Left kidney (tissue), 8 donors: ENCODE measurements at places on chromosomes 2 and 18. TPM values are rescaled to one million over a fixed set of nuclear protein-coding genes. Genes with fewer than 3 reads are reported as not detected.
A peak's percentile ranks its signal among the peaks of the same experiment; 100 is the strongest.

Gene RAB27B
- polyA plus RNA-seq: 3.8 TPM

Gene CTAGE1
- 0.05 TPM for polyA plus RNA-seq

Gene FEZ2
- 88.7 TPM for polyA plus RNA-seq

Gene TUBB6
- 58.9 TPM for polyA plus RNA-seq

Gene KCNE4
- polyA plus RNA-seq: 16.9 TPM

Gene KCNF1
- 0.95 TPM for polyA plus RNA-seq

DNA sequence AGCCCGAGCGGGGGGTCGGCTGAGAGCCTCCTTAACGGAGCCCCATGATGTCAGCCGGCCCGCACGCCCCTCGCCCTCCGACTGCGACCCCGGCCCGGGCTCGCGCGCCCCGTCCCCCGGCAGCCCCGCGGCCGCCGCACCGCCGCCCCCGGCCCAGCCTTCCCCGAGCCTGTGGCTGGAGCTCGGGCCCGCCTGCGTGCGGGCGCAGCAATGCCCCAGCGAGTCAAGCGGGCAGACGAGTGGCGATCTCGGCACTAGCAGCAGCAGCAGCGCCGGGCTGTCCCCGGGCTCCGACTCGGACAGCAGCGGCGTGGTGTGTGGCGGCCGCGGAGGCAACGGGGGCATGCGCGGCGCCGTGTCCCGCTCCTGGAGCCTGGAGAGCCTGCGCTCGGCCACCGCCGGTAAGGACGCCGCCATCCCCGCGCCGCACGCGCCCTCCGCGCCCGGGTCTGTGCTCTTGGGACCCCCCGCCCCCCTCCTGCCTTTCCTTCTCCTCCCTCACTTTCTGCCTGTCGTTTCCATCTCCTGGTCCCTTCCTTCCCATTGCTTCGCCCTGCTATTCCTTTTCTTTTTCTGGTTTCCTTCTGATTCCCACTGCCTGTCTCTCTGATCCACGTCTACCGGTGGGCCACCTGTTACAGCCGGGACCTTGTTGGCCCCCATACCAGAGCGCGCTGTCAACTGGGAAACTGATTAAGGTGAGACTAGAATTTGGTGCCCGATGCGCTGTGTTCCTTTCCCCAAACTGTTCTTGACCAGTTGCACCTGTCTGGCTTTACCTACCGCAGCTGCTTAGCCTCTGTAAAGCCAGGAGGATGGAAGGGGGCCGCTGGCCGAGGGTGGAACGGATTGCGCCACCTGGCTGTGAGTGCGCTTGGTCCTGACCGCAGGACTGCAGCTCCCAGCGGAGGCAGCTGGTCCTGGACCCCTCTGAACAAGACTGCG, 127.4 kb downstream of the ARHGEF4 start:
- no peak for DNase-seq

DNA sequence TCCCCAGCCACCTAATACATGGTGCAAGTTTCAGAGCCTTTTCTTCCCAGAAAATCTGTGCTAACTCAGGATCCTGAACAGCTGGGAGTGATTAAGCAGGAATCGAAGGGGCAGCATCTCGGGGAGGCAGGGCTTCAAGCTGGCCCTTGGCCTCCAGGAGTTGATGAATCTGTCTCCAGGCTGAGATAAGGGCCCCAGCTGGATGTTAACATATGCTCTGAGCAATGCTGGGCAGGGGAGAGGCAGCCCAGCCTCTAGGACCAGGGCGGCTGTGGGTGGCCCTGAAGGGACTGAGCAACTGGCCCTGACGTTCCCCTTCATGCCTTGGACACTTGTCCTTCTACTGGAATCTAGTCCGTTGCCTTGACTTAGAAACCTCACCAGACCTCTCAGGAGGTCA, 84.1 kb upstream of the EPC2 start:
- peak; percentile 32 for DNase-seq

- no peak for DNase-seq
Measured at GRCh38 chr2:84494070-84494469, 22.2 kb upstream of the DNAH6 start.

GRCh38 chr2:43424262-43425207, 171.3 kb downstream of the THADA start:
- no peak for DNase-seq

DNA sequence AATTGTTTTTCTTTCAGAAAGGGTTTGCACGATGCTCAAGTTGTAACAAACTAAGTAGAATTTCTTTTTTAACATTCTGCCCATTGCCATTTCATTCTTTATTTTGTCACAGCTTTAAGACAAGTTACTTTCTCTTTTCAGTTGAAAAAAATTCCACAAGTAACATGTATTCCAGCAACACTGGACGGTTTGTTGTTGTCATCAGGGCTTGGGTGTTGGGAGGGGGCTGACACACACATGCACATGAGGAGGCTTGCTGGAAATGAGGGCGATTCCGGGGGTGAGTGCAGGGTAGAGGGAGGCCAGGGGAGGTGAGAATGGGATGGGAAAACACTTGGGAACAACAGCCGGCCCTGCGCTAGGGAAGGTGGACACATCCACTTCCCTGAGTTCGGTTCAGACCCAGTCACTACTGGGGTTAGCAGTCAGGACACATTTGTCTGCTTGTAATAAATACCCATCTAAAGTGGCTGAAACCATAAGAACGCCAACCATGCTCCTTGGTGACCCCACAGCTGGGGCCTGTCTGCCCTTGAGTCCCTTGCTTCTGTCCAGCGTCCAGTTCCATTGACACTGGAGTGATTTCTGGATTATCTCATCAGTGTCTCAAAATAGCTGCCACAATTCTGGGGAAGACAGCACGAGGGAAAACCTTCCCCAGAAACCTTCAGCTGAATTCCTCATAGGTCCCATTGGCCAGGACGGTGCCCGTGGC, 141.8 kb upstream of the BCL2L11 start:
- DNase-seq: no peak

DNA sequence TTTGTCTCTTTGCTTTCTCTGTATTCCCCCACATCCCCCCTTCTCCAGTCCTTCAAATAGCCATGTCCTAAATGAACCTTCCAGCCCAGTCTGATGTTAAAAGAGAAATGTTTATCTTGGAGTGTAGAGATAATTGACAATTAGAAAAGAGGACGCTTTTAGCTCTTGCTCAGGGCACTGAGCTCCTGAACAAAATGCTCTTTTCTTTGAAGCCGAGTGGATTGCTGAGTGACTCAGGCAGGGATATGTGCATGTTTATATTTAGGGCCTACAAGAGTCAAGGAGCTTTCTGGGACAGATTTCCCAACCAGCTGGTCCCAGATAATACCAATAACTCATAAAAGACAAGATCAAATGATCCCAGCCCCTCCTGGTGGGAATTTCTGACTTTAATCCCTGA, 88.0 kb upstream of the SETBP1 start:
- DNase-seq: no peak

DNA sequence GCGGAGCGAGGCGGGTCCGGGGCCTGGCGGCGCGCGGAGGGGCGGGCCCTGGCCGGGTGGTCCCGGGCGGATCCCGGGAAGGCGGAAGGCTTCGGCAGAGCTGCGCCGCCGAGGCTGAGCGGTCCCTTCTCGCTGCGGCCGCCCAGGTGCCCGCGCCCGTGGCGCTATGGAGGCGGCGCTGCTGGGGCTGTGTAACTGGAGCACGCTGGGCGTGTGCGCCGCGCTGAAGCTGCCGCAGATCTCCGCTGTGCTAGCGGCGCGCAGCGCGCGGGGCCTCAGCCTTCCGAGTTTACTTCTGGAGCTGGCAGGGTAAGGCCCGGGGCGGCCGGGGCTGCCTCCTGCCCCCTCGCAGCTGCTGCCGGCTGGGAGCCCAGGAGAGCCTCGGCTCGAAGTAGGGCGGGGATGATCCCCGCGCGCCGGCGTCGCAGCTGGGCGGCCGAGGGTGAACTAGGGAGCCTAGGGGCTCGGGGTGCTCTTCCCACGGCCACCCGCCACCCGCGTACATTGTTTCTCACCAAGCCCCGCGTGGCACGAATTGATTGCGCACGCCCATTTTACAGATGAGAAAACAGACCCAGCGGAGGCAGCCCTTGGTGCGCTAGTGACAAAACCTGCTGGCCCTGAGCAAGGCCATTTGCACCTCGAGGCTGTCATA, at the start of gene SLC66A3:
TSS of gene SLC66A3 (plus strand) at position 87 of the 655 bp plus-strand sequence. CDS start at position 167, 80 bp downstream.
- peak; percentile 84 for DNase-seq

GRCh38 chr18:37476182-37476581, 89.4 kb downstream of the CELF4 start:
- DNase-seq: no peak

DNA sequence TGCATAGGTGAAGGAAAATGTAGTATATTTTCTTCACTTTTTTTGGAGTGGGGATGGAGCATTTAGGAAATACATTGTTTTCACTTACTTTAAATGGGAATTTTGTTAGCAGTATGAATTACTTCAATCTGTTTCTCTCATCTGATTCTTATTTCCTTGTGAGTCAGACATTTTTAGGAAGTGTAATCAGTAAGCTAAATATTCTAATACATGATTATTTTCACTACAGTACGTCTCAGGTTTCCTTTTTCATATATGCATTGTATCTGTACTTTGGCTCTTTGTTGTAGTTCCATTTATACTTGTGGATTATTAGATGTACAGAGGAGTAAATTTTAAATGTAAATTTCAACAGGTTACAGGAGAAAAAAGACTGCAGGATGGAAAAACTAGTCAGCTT, 27.9 kb downstream of the GPD2 start:
- no peak for DNase-seq

DNA sequence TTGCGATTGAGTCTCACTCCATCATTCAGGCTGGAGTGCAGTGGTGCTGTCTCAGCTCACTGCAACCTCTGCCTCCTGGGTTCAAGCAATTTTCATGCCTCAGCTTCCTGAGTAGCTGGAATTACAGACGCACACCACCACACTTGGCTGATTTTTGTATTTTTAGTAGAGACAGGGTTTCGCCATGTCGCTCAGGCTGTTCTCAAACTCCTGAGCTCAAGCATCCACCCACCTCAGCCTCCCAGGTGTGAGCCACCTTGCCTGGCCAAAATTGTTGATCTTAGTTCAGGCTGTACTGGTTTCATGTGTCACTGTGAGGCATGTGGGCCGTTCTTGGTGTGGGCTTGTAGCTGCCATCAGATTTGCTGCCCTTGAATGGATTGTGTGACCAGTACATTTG, 18.1 kb downstream of the CD8A start:
- no peak for DNase-seq

- DNase-seq: no peak
Measured at GRCh38 chr2:145503511-145503910, 983.6 kb upstream of the ZEB2 start.

DNA sequence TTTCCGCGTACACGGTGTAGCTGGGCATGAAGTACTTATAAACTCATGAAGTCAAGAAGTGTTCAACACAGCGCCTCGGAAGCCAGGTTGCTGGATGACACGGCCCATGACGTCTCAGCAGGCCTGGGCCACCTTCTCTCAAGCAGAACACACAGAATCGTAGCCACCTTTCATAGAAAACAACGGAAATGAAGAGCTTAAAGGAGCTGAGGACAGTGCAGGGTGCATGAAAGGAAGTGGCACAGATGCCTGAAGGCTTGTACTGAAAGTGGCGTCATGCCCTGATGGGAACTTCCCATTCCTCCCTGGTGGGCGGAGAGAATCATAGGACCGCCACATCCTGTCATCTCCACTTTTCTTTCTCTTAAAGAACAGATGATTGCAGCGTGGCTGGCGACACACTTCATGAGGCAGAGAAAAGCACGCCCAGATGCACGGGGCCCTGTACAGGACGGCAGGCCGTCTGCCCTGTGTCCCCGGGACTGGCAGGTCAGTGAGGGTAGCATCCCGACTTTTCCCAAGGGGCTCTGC, 31.1 kb downstream of the HDAC4 start:
- no peak for DNase-seq

GRCh38 chr2:42074661-42075060, 26.8 kb downstream of the PKDCC start:
- DNase-seq: no peak

DNA sequence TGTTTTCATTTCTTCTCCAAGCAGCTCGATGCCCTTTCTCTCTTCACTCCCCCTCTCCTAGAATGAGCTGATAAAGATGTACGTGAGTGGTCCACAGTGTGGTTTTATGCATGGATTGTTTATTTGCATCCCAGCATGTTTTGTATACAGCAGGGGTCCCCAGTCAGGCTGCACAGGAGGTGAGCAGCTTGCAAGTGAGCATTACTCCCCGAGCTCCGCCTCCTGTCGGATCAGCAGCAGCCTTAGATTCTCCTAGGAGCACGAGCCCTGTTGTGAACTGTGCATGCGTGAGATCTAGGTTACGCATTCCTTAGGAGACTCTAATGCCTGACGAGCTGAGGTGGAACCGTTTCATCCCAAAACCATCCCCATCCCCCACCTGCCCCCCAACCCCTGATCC, 262.6 kb downstream of the AGAP1 start:
- no peak for DNase-seq

DNA sequence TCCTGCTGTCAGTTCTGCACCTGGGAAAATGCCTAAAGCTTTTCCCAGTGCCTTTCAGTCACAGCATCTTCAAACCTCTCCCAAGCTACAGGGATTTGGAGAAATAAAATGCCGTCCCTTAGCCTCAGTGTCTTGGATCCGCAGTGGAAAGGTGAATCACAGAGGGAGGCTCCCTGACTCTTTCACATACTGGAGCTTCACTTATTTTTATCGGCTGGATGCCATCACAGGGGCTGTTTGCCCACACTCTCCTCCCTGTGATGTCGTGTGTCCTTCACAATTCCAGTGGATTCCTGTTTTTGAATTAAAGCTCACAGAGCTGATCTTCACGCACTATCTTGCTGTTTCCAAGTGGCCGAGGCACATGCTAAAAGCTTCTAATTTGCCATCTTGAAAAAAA, 1303.1 kb upstream of the DDX18 start:
- no peak for DNase-seq

- peak; percentile 85 for DNase-seq
Measured at GRCh38 chr2:54522624-54523281, 66.6 kb downstream of the SPTBN1 start.

DNA sequence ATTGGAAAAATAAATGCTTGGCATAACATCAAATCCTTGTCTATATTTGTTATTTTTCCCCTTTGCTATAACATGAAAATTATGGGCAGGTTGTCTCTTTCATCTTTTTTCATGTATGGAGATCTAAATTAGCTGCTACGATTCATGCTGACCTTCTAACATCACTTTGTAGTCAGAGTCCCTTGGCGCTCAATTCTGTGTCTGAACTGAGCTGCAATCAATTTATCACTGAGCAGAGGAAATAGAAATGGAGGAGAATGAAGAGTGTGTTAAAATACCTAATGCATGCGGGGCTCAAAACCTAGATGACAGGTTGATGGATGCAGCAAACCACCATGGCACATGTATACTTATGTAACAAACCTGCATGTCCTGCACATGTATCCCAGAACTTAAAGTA, 168.9 kb downstream of the CDH7 start:
- DNase-seq: no peak

- no peak for DNase-seq
Measured at GRCh38 chr2:118227698-118228508, 139.6 kb downstream of the INSIG2 start.

- peak; percentile 15 for DNase-seq
Measured at GRCh38 chr2:21438949-21439348, 315.2 kb downstream of the TDRD15 start.

GRCh38 chr2:109623923-109624322, 9.8 kb downstream of the SOWAHC start:
- DNase-seq: no peak

DNA sequence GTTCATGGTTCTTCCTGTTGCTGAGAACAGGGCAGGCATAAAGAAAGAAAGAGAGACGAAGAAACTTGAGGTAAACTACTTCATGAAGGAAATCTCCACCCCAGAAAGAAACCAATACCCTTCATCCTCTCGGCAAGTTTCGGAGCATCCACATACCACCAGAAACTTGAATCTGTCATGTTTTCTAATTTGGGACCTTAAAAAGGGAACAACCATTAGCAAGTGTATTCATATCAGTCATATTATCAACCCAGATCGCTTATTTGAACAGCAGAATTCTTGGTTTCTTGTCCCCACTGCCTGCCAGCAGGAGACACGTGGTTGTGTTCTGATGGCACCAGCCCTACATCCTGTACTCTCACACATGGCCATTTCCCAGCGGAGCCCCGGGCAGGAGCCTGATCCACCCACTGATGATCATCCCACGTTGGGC, 53.2 kb upstream of the FZD7 start:
- DNase-seq: no peak
